ENCODE measurements at places on chromosomes 11 and 22. TPM values are rescaled to one million over a fixed set of nuclear protein-coding genes. Genes with fewer than 3 reads are reported as not detected.

- no peak for DNase-seq
Measured at GRCh38 chr11:6895010-6895409, 2.7 kb upstream of the OR2D2 start.

Gene DMC1
- total RNA-seq = 18.9 TPM

Gene ARHGAP20
- total RNA-seq = 0.43 TPM

DNA sequence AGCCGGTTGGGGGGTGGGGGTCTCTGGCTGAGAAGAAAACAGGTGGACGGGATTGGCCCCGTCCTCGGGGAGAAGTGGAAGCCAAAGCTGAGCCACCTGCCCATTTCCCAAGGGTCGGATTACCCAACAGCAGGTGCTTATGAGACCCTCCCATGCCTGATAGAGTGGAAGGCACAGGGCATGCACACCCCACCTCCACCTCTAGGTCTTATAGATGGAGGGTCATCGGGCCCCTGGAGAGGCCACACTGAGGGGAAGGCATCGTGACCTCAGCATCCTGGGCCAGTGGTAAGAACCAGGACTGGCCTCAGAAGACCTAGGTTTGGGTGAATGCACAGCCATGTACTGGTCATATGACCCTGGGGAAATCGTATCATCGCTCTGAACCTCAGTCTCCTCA is 85.9 kb downstream of the BUD13 start:
- no peak for DNase-seq

- DNase-seq = no peak
Measured at GRCh38 chr11:82724026-82724425, 9.6 kb downstream of the FAM181B start.

GRCh38 chr11:32396331-32396730 is 39.0 kb downstream of the WT1 start:
- no peak for DNase-seq

- DNase-seq = no peak
Measured at GRCh38 chr22:29379258-29379657, 9.1 kb downstream of the AP1B1 start.

DNA sequence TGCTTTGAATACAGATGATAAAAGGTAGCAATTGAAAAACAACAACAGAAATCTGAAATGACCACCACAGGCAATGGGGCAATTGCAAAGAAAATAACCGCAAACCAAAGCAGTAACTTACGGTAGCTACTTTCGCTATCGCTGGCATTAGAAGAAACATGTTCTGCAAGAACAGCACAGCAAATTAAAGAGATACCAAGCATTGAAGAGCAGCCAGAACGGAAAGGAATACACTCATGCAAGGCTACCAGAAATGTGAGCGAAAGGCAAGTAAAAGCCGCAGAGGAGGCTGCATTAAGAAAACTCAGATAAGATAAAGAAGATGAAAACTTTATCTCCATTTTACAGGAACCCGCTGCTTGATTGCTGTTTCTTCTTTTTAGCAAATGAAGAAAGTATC is 194.1 kb upstream of the CCDC90B start:
- DNase-seq = no peak

GRCh38 chr11:15118431-15118830 is 3.7 kb downstream of the INSC start:
- DNase-seq = peak; percentile 27

Gene TRIM51
- total RNA-seq = not detected

Gene PATE4
- not detected for total RNA-seq

DNA sequence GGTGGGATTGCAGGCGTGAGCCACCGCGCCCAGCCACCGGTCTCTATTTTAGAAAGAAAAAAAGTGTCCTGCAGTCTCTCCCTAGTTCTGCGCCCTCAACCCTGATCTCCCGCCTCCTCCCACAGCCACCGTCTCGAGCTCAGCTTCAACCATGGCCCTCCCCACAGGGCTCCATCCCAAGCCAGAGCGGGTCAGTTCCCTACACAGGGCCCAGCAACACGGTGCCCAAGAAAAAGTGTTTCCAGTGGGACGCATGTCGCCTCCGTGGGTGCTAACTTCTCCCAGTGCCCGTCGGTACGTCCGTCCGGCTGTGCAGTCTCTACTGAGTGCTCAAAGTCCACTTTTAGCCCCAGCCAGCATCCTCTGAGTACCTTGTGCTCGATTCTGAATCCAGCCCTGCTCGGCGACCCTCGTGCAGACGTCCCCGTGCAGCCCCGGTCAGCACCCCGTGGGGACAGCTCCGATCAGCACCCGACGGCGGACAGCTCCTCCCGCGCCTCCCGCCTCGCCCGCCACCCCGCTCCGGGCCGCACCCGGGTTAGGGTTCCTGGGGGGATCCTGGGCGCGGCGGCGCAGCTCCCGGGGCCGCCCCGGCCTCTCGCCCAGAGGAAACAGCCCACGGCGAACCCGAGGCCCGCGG is 657 bp upstream of the MAPK8IP2 start:
- peak; percentile 80 for DNase-seq

GRCh38 chr11:116376547-116376946 is 396.2 kb downstream of the BUD13 start:
- no peak for DNase-seq

GRCh38 chr11:14270690-14271542 is 88.1 kb downstream of the RRAS2 start:
- peak; percentile 44 for DNase-seq

Gene CNGA4
- total RNA-seq = 0.21 TPM

- no peak for DNase-seq
Measured at GRCh38 chr11:36308577-36308976, 12.5 kb downstream of the PRR5L start.

Gene GSTT2B
- total RNA-seq = not detected

DNA sequence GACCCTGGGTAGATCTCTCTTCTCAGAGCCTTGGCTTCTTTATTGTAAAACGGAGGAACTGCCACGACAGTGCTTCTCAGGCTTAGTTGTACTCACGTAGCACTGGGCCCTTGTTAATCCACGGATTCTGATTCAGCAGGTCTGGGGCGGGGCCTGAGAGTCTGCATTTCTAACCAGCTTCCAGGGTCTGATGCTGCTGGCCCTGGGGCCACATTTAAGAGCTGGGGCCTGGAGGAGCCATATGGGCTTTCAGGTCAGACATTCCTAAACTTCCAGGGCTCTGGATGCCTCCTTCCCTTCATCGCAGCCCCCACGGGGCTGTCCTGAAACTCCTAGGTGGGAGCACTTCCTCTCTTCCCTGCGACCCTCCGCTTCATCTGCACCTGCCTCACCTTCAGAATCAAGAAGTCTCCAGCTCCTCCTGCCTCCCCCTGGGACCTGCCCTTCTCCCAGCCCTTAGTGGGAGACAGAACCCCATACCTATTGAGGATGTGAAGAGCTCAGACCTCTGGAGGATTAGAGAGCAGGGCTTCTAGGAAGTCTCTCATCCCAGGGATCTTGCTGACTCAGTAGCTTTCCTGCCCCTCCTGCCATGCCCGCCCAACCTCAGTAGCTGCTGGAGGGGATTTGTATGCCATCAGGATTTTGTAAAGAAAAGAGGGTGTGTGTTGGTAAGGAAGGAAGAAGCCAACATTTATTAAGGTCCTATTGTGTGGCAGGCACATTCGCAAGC is 92.5 kb downstream of the LRRC32 start:
- no peak for DNase-seq

Gene CCDC188
- not detected for total RNA-seq

DNA sequence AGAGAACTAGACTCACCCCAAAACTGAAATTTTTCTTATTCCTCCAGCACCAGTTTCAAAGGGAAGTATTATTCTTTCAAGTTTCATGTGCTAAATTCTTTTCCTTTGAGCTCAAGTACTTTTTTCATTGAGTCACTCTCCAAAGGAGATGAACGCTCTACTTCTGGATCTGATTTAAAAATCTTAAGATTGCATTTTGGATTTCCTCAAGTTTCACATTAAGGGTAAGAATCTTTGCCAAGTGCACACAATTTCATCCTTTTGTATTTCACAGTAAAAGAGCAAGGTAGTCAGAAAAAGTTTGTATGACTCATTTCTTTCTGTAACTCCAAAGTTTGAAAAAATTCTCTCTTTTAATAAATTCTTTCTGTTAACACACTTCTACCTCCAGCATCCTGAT is 435.5 kb downstream of the RAB38 start:
- DNase-seq = no peak

Gene OR4D5
- total RNA-seq = not detected

Gene TRIM6
- 0.75 TPM for total RNA-seq

GRCh38 chr11:13487661-13488030 is 8.2 kb downstream of the PTH start:
- peak; percentile 15 for DNase-seq

Gene SPON1
- total RNA-seq = 0.41 TPM

Gene HOATZ
- not detected for total RNA-seq

DNA sequence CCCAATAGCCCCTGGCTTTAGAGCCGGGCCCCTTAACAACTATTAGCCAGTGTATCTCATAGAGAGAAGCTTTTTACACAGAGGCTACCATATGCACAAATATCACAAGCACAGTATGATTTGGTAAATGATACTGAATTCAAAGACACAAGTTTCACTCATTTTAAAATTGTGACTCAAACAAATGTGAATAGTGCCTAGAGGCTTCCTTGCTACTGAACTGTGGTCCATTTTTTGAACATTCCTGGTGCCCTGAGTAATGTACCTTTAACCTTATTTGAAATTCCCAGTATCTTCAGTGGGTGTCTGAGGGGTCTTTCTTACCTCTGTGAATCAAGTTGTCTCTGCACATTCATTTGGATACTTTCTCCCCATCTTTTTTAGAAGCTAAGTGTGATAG is 156.2 kb downstream of the MAML2 start:
- DNase-seq = no peak

DNA sequence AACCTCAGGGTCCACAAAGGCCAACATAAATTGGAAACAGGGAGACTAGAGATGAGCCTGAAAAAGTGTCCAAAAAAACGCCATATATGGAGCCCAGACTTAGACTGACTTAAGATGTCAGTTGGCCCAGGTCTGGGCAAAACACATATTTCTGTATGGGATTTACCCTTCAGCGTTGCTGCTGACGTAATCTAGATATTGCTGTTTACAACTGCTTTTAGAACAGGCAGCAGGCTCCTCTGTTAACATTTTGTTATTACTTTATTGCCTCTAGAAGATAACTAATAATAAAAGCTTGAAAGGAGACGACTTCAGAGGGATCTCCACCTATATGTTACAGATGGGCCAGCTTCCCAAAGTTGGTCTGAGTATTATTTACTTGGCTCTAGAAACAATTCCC is 8.7 kb downstream of the ME3 start:
- DNase-seq = no peak

GRCh38 chr11:65246506-65246905 is 15.3 kb upstream of the POLA2 start:
- no peak for DNase-seq

GRCh38 chr11:124872741-124873140 is 7.5 kb downstream of the ROBO3 start:
- DNase-seq = no peak

- no peak for DNase-seq
Measured at GRCh38 chr11:74956397-74957015, 7.4 kb downstream of the SPCS2 start.

- no peak for DNase-seq
Measured at GRCh38 chr11:27864611-27865010, 164.4 kb upstream of the BDNF start.
